Cerebellum (tissue), 4 donors: ENCODE measurements at places on chromosomes 2 and 18. TPM values are rescaled to one million over a fixed set of nuclear protein-coding genes. Genes with fewer than 3 reads are reported as not detected.

DYNAP gene
- not detected for total RNA-seq

SPP2 gene
- not detected for total RNA-seq

POTEC gene
- 0.09 TPM for total RNA-seq

REG1A gene
- total RNA-seq = 0.54 TPM

ACKR3 gene
- 10.3 TPM for total RNA-seq

MLPH gene
- 1.2 TPM for total RNA-seq

FOXI3 gene
- 0.36 TPM for total RNA-seq

DNA sequence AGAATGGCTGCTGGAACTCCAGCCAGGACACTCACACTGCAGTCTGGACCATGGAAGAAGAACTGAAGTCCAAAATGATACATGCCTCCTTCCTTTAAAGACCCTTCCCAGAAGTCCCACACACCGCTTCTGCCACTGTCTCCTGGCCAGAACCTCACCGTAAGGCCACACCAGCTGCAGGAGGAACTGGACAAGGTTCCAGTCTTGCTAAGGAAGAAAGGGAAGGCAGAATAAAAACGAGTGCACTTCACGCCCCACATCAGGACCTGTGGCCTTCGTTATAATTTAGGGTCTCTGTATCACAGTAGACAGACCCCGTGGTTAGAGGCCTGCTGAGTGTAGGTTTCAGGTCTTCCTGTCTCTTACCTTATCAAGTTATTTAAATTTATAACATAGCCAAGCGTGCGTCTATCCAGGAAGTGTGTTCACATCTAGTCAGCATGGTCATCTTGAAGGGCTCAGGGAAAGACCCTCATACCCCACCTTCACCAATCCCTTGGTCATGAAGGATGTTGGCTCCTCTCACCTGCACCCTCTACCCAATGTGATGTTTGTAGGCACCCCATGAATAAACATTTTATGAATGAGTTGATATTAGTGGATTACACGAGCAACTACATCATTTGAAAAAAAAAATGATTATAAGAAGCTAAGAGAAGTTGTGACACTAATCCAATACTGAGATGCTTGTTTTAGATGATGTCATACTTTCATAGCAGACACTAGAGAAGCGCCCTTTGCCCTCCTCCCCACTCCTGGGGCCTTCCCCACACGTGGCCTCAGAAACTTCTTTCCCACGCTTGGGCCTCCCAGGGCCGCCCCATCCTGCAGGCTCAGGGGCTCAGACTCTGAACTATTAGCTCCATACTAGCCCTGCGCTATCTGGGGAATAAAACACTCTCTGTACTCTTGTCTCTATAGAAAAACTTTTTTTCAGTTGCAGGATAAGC is 157.6 kb downstream of the FAM210A start:
- no peak for DNase-seq

GRCh38 chr18:36296650-36297416 is 680 bp upstream of the FHOD3 start:
- peak; percentile 43 for DNase-seq

GRCh38 chr2:43136876-43137275 is 89.5 kb downstream of the ZFP36L2 start:
- DNase-seq = no peak

GRCh38 chr2:63058921-63059792 is 8.5 kb downstream of the OTX1 start:
- no peak for DNase-seq

DNA sequence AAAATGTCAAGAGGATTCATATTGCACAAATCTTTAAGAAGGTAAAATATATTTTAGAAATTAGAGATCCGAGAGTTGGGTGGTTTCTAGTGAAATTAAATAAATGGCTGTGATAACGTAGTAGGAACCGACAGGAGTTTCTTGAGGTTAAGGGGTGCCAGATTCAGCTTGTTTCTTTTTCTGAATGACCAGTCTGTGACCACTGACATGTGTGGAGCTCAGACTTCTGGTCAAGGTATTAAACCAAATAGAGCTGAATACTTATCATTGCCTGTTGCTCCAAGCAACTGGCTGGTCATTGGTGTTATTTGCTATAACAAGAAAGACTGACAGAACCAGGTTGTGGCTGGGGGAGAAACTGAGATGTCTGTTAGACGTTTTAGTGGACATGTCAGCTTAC is 408.2 kb upstream of the HS6ST1 start:
- no peak for DNase-seq

DNA sequence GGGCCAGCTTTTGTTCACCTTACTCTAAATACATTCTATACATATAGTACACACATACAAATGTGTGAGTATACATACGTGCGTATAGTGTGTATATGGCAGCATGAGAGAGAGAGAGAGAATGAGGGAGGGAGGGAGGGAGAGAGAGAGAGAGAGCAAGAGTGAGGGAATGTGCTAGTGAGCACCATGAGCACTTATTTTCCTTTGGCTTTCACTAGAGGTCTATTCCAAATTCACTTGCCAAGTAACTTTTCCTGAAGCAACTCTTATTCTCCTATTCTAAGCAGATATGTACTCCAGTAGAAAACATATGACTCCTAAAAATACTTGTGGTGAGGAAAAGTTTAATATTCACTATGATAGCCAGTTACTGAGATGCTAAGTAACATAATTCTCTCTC is 85.7 kb downstream of the COBLL1 start:
- no peak for DNase-seq
